ENCODE measurements at places on chromosomes 4 and X.

- DNase-seq: no peak
Observed at GRCh38 chrX:100379388-100379986, 30.6 kb downstream of the PCDH19 start.

DNA sequence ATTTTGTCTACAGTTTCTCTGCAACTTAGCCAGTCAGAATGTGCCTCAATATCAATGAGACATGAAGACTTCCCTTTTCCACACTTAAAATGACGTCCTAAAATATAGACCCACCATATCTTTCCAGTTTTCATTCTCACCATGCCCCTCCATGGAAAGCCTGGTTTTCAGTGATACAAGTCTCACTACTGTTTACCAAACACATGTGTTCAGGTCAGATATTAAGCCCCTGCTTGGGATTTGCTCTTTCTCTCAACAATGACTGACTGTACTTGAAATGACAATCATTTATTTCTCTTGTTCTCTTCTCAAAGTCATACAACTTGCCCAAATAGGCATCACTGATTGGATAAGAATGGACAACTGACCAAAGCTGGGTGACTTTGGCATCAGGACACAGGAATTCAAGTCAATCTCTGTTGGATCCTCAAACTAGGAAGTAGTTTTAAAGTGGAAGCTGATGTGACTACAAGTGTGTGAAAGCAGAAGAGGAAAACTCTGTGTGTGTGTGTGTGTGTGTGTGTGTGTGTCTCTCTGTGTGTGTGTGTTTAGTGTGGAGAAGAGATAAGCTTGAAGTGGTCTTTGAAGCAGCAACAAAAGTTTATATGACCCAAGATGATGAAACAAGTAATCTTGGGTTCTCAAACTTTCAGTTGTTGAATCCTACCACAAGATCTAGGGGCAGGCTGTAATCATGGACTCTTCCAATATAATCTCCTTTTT lies 217.4 kb upstream of the FGF13 start:
- DNase-seq: no peak

DNA sequence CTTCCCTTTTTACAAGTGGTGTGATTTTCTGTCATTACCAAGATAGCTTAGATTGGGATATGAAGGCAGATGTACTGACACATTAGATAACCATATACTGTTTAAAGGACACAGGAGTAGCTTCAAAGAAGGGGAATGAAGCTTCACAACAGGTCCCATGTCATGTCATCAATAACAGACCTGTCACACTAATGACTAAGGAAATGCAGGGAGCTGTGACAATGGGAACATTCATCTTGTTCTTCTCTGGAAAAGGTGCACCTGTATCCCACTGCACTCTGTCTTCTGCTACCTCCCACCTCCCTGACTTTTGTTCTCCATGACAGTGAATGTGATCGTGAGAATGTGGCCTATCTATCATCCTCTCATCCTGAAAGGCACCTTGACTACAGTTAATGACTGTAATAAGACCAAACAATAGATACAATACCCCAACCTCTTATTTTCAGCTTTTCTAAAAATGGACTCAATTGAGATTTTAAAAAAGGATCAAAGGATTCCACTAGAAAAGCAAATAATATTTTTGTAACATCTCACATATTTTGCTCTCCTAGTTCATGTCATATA lies 472.5 kb downstream of the STPG2 start:
- no peak for DNase-seq

GRCh38 chr4:138255917-138256597 lies 13.9 kb upstream of the SLC7A11 start:
- DNase-seq: no peak
